Amniotic stem cell (primary cell): ENCODE measurements at places on chromosomes 5 and 9.

DNA sequence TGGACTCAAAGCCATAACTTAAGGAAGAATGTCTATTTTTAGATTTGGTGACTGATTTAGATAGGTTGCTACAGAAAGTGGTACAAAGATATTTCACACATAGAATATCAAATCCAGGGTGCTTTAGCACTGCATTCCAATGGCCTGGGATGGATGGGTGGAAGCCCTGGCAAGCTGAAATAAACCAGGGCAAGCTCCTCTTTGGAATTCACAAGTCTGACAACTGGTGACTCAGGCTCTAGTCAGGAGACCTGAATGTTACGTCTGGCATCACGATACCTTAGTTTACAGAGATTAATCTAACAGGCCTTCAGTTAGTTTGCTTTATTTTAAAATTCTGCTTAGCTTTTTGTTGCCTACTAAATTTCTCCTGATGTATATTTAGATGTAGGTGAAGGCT, 144.0 kb downstream of the TMC1 start:
- peak; percentile 37 for DNase-seq

- DNase-seq: no peak
Observed at GRCh38 chr9:82894548-82894947, 168.4 kb downstream of the RASEF start.

DNA sequence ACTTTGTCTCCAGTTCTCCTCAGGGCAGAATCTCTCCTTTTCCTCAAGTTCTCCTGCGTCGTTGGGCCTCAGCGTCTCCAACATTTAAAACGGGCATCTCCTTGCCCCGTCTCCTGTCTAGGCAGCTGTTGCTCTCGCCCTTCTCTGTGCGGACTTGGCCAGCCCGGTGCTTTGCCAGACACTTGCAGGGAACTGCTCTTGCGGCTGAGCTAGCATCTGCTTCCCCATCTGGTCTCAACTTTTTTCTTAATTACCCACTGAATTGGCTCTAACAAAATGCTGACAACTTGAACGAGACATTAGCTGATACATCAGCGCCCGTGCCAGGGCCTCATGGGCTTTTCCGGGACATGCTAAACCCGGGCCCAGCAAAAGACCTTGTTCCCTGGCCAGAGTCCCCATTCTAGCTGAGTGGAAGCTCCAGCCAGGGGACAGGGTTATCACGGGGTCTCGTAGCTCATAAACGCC, 25.1 kb downstream of the ZNF618 start:
- no peak for DNase-seq

DNA sequence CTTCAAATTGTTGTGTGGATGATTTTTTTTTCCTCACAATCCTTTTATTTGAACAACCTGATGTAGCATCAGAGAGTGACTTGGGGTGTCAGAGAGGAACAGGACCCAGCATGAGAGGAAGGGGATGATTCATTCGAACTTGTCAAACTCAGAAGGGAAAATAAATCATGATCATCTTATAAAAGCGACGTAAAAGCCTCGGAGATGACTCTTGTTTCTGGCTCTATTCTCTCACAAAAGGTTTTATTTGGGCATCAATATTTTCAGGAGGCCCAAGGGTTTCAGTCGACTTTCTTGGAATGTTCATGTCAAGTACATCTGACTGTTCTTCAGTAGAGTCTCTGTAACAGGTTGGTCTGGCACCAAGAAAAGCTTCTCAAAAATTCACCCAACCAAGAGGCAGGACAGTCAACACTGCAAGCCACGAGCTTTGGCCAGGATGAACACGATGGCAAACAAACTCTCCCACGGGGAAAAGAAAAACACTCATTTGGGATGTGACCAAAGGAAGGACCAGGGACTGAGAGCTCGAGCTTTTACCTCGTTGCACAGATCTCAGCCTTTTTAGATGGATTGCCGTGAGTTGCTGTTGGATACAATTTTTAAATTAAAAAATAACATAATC, 55.1 kb downstream of the ANKH start:
- DNase-seq: no peak

- DNase-seq: no peak
Observed at GRCh38 chr5:14164164-14165163, 21.3 kb downstream of the TRIO start.

DNA sequence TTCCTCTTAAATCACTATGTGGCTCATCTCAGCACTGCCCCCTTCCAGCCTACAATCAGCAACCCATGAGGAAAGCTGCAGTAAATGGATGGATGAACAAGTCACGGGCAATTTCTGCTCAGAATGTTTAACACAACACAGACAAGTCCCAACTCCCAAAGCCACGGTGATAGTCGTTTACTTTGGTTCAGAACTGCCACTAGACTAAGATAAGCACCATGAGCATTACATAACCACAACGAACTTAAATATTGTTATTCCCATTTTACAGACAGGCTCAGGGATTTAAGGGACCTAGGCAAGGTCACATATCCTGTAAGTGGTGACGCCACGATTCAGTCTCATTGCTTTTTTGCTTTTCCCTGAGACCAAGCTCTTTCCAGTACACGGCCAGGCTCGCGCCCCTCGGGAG, 2.0 kb upstream of the SMIM27 start:
- DNase-seq: no peak

DNA sequence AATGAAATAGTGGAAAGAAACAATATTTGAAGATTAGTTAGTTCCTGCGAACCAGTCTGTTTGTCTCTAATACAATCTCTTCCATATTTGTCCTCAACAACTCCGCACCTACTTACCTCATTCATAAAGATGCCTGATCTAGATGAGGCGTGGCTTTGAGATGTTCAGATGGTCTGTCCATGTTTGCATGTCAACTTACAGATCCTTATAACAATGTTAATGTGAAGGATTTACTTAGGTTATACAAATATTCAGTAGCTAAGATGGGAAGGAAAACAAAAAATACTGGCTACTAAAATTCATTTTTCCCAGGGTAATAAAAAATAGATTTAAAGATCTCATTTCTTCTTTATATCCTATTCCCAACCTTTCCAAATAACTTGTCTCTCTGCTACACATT, 8.3 kb downstream of the CDC14B start:
- no peak for DNase-seq

DNA sequence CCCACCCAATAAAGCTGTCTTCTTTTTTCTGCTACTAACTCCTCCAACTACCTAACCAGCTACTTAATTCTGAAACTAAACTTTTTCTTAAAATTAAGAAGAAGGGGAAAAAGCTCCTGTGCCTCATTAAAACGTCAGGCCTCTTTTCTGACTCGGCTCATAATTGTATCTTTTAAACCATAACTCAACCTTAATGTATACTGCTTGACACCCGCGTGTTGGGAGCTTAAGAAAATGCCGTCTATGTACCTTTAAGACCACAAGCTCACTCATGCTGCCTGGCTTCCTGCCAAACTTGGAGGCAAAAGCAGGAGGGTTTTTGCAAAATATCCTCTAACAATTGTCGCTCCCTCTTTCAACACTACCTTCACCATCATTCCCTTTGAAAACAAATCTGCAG, 5.0 kb downstream of the EBF1 start:
- DNase-seq: peak; percentile 23

GRCh38 chr5:90476391-90476790, 1.7 kb downstream of the POLR3G start:
- DNase-seq: no peak

- peak; percentile 33 for DNase-seq
Observed at GRCh38 chr9:70229579-70229978, 29.2 kb upstream of the SMC5 start.

- DNase-seq: no peak
Observed at GRCh38 chr5:87827539-87827938, 414.8 kb upstream of the CCNH start.

- no peak for DNase-seq
Observed at GRCh38 chr9:14769230-14769571, 46.7 kb upstream of the CER1 start.

GRCh38 chr5:1820381-1820780, 19.2 kb downstream of the NDUFS6 start:
- DNase-seq: no peak
